Nephron progenitor cell (in vitro differentiated cells): ENCODE measurements at places on chromosomes 7 and 10.

DNA sequence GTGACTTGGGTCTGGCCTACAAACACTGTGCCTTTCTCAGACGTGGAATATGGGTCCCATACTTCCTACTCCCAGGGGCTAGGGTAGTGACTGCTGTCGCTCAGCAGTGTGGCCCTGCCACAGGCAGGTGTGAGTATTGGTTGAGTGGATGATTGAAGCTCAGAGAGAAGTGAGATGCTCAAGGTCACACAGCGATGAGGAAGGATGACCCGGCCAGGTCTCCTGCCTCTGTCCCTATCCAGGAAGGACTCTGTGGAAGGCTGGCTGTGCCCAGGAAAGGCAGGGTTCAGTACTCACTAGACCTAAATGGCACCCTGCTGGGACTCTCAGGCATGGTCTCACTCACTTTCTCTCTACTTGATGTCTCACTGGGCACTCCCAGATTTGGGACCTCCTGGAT is 2.8 kb downstream of the PRF1 start:
- DNase-seq = no peak

DNA sequence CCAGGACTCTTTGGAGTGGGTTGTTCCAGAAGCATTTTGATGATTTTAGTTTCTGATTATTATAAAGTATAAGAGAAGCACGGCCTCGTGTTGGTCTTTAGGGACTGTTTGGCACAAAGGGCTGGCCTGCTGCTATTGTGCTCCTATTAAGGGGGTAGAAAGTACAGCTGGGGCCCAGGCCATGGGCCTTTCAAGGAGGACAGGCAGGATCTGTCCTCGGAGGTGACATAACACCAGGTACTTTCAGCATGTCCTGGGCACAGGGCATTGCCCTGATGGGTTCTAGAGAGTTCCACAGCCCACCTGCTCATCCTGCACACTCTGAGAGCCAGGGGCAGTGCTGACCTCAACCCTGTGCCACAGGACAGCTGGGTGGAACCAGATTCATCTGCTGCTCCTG is 24.9 kb downstream of the STRA8 start:
- no peak for DNase-seq

DNA sequence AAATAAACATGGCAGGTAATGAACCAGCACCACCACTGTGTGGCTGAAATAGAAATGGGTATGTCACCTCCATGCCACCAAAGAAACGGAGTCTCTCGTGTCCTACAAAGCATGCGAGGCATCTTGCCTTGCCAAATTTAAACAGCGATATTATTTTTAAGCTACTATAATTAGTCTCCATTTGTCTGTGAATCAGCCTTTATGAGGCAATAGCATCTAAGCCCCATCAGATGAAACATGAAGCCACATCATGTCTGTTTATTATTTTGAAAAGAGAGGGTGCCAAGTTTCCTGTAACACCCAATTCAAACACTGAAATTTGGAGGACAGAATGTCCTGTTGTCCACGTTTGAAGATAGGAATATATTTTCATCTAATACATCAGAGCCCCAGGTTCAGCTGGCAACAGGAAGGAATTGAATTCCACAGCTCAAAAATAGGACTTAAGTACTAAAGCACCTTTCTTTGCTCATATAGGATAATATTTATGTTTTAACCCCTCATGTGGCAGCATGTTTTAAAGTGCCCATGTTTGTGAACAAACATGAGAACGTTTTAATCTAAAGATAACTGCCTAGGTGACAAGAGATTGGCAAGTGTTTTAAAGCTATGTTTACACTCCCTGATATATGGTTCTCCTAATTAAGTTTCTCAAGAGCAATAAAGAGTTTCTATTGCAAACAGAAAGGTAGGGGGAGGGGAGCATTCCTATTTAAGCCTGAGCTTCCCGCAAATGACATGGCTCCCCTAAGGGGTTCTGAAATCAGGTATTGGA is 86.8 kb downstream of the SORBS1 start:
- DNase-seq = no peak

- no peak for DNase-seq
Observed at GRCh38 chr7:70015353-70015752, 417.1 kb downstream of the AUTS2 start.

DNA sequence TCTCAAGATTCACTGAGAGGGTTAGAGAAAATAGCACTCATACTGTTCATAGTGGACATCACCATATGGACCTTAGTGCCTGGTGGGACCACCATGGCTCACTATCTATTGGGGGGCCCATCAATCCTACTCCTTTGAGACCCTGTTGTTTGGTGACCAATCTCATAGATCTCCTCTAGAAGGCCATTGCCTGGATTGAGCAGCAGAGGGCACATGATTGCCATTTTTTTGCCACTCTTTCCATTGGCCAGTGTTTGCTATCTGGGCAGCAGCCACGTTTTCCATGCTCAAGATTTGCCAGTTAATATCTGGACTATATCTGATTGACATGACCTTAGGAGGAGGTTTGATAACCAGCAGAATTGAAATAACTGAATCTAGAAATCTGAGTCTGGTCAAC is 244.5 kb downstream of the ITGB1 start:
- no peak for DNase-seq

DNA sequence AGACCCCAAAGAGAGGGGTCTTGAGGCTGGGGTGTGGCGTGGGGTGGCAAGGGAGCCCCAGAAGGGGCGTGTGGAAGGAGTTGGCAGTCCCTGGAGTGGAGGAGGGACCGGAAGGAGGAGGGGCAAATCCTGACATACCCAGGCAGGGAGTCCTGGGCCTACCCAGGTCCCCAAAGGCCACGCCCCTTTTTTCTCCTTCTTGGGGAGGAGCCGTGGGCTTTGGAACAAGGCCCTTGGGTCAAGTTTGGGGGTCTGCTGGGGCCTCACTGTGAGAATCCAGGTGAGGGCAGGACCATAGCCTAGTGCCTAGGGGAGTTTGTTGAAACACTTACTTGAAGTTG is 1.2 kb upstream of the SMARCD3 start:
- peak; percentile 38 for DNase-seq

DNA sequence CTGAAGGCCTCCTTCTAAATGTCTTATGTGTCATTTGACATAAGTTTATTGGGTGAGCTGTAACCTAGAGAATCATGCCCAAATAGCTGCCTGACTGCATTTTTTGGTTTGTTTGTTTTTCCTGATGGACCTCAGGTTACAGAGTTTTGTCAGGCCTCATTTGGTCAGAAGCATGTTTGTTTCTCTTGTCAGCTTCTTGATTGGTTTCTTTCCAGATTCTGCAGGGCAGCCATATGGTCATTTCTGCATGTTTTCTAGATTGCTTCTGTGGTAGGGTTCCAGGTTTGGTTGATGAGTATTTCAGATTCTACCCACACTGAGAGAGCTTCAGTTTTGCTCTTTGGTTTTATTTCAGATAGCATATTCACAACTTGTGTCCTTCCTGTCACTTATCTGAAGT is 28.0 kb downstream of the GLCCI1 start:
- DNase-seq = no peak

DNA sequence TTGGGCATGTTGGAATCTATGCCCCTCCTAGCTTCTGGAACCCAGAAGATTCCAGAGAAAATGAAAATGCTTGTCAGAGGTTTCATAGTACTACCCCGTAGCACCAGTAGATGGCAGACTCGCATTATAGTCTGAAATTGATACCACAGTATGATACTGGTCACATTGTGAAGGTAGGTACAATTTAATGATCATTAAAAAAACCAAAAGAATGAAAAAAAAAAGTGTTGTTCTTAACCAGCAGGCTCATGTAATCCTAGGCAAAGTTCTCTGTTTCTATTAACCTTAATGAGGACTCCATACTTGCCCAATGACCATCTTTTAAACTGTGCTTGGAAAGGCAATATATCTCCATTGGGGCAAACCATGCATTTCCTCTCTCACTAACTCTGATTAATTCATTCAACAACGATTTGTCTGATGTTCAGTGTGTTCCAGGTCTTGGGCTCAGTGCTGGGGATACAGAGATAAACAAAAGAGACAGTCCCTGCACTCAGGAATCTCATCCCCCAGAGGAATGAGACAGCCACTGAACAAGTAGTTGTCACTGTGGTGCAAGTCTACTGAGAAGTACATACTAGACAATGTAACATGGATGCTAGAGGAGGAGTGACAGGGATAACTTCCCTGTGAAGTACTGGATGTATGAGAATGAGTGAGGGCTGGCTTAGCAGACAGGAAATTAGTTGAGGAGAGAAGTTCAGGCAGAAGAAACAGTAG is 223.5 kb upstream of the PHYHIPL start:
- DNase-seq = peak; percentile 54

DNA sequence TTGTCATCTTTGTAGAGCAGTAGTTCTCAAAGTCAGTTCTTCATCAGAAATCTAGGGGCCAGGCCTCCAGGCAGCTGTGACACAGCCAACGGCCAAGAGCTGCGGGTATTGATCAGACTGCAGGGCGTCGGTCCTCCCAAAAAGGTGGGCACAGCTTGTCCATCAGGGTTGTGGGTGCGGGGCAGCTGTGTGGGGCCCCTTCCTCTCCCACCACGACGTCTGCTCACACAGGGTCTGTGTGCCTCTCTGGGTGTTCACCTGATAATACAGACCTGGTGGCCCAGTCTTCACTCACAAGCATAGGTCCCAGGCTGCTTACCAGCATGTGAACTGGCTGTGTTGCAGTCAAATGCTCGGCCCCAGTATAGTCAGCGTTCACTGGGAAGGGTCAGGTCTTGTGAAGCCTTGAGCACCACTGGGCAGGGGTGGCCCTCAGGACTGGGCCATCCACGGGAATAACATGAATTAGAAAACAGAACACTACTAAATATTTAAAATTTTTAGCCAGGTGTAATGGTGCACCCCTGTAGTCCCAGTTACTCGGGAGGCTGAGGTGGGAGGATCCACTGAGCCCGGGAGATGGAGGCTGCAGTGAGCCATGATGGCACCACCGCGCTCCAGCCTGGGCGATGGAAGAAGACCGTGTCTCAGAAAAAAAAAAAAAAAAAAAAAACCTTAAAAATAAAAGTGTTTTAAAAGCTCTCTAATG is 102.8 kb upstream of the DIP2C start:
- no peak for DNase-seq

DNA sequence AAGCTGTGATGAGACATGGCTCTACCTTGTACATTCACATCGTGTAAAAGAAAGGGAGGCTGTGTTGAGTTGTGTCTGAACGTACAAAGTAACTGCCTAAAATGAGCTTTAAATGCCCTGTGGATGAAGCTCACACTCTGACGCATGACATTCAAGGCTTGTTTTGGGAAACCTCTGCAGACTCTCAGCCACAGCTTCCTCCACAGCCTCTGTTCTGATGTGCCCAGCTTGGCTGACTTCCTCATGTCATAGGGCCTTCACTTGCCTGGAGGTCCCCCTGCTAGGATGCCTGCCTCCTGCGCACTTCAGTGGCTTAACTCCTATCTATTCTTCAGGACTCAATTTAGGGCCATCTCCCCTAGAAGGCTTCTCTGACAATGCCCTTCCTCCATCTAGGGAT is 230.0 kb upstream of the HABP2 start:
- DNase-seq = no peak

DNA sequence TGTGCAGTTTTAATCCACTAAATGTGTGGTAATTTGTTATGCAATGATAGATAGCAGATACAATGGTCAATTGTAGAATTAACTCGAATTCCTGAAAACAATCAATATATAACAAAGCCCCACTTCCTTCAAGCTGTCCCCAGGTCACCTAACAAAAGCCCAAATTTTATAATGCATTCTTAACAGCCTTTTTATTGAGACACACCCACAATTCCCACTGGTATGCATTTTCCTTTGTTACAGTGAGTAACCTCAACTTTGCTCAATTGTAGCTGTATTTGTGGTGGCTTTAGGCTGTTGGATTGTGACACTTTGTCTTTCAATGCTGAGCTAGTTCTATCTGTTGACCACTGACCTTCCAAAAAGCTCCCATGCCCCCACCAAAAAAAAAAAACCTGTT is 279.8 kb upstream of the CACNA2D1 start:
- no peak for DNase-seq

DNA sequence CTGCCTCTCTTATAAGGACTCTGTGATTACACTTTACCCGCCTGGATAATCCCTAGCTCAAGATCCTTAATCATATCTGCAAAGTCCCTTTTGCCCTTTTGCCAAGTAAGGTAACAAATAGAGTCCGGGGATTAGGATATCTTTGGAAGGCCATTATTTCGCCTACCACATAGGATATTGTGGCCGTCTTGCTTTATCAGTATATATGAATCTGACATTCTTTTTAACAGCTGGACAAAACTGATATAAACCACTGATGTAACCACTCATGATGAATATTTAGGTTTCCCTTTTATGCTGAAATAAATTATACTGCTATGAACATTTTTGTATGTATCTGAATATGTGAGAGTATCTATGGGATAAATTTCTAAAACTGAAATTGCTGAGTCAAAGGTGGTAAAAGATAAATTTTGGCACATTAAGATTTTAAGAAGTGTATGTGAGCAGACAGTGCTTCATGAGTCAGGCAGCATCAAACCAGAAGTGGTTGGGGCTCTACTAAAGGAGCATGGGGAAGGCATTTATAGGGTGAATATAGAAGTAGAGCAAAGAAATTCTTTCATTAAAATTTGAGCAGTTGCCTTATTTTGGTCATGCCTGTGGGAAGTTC is 44.7 kb downstream of the AVL9 start:
- DNase-seq = no peak

- no peak for DNase-seq
Observed at GRCh38 chr7:148664324-148664723, 34.4 kb upstream of the CUL1 start.

GRCh38 chr10:98308669-98309365 is 40.8 kb upstream of the LOXL4 start:
- peak; percentile 36 for DNase-seq

DNA sequence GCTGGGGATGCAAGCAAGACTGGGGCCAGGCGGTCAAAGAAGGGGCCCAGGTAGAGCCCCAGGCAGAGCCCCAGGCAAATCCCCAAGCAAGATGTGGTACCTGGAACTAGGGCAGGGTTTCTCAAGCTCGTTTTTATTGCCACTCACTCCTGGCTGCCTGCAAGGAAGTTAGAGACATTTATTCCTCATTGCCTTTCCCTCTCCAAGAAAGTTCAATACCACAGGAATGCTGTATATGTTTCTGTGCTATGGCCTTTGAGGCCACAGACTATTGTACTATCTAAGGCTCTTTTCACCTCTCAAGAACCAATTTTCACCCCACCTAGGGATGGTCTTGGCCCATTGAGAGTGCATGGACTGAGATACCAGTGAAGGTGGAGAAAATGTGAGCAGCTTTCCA is 71.3 kb downstream of the TACC2 start:
- no peak for DNase-seq

DNA sequence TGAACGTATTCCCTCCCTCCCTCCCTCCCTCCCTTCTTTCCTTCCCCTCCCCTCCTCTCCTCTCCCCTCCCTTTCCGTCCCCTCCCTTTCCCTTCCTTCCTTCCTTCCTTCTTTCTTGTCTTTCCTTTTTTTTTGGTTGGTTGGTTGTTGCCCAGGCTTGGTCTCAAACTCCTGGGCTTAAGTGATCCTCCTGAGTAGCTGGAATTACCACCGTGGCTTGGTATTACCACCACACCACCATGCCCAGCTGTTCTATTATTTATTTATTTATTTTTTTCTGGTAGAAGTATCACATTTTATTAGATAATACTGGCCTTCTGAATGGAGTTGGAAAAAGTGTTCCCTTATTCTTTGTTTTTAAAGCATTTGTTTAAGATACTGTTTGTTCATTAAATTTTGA is 95.9 kb downstream of the PHF14 start:
- no peak for DNase-seq
